Kasumi-1 (cell line): ENCODE measurements at places on chromosomes 13 and 19.
A peak's percentile ranks its signal among the peaks of the same experiment; 100 is the strongest.

- no peak for DNase-seq
Measured at GRCh38 chr19:55369653-55370304, 484 bp downstream of the IL11 start.

GRCh38 chr13:50690006-50690405, 153.5 kb downstream of the DLEU7 start:
- DNase-seq, result no peak

GRCh38 chr13:24741016-24741662, 22.8 kb upstream of the RNF17 start:
- DNase-seq, result no peak

DNA sequence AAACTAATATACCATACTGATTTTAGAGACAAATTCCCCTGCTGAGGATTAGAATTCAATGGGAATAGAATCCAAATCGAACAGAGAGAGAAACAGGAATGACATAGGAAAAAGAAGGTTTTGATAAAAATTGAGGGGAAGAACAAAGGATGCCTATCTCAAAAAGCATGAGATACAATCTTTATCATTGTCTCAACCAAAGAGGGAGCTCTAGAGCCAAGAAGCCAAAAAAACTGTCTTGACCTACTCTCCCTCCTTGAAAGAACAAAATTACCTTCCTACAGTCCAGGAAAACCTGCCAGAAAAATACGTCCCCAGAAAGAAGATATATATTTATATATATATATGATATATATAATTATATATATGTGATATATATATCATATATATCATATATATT, 39.2 kb upstream of the MIR17HG start:
- peak; percentile 33 for DNase-seq

GRCh38 chr19:33096005-33096404, 15.0 kb downstream of the GPATCH1 start:
- no peak for DNase-seq

DNA sequence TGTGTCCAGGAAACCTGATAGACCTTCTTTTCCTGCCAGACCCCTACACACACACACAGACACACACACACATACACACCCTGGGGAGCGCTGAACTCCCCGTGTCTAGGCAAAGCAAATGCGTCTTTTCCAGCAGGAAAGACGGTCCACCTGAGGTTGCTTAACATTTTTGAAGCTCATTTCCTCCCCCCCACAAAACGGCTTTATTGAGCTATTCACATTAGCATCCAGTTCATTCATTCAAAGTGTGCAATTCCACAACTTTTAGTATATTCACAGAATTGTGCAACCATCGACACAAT, 3.4 kb downstream of the GSX1 start:
- no peak for DNase-seq

DNA sequence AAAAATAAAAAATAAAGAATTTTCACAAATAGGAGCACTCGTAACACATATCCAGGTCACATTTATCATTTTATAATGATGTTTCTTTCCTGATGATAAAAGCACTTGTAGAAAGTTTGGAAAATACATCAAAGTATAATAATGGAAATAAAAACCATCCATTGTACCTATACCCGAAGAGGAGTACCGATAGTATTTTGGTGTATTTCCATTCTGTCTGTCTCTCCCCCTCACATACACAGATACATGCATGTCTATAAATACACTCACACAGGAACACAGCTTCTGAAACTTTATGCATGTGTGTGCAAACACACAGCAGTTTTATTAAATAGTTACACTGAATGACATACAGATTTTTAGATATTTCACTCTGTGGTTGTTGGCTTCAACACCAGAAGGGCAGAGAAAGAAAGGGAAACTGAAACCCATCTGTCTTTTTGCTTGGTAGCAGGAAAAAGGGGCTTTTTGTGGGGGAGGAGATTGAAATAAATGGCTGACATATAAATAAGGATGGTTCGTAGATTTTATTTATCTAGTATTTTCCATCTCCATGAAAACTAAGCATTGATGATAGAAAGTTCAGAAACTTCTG, 114.8 kb downstream of the LRCH1 start:
- peak; percentile 56 for DNase-seq

DNA sequence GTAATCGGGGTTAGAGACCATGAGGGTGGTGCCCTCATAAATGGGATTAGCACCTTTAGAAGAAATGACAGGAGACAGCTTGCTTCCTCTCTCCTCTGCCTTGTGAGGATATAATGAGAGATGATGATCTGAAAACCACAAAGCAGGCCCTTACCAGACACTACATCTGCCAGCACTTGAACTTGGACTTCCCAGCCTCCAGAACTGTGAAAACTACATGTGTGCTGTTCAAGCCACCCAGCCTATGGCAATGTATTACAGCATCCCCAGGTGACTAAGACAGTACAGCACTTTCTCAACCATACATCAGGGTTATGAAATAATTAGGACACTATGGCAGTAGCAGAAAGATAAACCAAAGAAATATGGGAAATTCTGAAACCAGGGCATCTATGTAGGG, 7.4 kb downstream of the ZNF564 start:
- DNase-seq, result no peak

GRCh38 chr13:34437873-34438272, 504.2 kb upstream of the NBEA start:
- no peak for DNase-seq

- DNase-seq, result no peak
Measured at GRCh38 chr13:99892196-99892613, 79.4 kb downstream of the ZIC5 start.
